WTC11 (cell line): ENCODE measurements at places on chromosomes 2 and 18.

GRCh38 chr2:50613161-50613560 is 418.8 kb downstream of the NRXN1 start:
- DNase-seq, result no peak

DNA sequence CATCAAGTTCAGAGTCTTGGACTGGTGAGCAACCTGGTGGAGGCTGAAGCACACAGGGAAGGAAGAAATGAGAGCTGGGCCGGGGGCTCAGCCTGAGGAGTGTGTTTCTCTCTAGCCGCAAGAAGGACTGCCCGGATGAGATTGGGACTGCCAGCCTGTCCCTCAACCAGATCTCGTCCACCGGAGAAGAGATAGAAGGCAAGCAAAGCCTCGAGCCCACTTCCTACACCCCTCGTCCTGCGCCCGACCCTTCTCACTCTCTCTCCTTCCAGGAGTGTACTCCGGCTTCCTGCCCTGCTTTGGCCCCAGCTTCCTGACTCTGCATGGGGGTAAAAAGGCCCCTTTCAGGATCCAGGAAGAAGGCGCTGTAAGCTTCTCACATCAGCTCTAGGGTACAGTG is 26.2 kb downstream of the FER1L5 start:
- no peak for DNase-seq

- DNase-seq, result no peak
These were observed 153.7 kb upstream of the KCTD1 start for GRCh38 chr18:26702086-26702485.

GRCh38 chr2:154844513-154844912 is 146.0 kb downstream of the KCNJ3 start:
- DNase-seq, result no peak

DNA sequence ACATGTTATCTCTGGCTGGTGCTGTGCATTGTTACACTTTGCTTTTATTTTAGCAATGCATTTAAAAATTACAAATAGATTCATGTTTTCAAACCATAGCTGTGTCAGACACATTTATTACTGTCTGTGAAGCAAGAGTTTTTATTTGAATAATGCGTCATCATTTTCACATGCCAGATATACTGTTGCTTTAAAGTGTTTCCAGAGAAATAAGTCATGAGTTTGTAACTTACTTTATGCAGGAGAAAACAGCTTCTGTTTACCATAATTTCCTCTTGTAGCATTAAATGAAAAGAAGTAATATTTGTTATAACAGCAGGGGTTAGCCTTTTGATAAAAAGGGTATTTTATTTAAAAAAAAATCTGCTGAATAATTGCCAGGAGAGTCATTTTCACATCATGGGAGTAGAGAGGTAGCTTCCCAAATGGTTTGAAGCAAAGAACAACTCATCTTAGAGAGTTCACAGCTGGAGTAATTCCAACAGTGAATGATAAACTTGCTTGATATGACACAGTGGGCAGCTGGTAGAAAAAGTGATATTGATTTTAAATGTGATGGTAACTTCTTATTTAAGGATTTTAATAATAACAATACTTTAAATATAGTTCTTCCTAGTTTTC is 1274.5 kb upstream of the CRIM1 start:
- no peak for DNase-seq

GRCh38 chr2:104834431-104835153 is 19.3 kb upstream of the POU3F3 start:
- DNase-seq, result no peak

DNA sequence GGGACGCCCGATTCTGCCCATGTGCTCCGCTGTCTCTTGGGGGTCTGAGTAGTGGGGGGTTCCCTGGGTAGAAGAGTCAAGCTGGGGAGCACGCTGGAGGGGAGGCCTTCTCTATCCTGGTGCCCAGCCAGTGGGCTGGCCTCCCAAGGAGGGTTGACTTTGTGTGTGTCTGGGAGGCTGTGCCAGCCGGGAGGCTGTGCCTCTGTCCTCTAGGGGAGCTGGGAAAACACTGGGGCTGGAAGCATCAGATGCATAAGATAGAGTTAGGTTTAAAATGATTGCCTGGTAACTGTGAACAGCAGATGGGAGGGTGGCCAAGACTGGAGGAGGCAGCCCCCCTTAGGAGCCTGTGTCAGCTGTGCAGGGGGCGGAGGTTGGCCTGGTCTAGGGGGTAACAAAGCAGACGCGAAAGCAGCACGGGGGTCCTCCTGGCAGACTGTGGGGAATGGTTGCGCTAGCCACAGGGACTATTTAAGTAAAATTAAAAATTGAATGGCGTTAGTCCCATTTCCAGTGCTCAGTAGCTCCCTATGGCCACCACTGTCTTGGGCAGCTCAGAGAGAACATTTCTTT is 1.3 kb downstream of the ING5 start:
- no peak for DNase-seq

GRCh38 chr18:57095884-57096283 is 51.0 kb upstream of the BOD1L2 start:
- DNase-seq, result no peak

- no peak for DNase-seq
These were observed 61.7 kb downstream of the STRADB start for GRCh38 chr2:201513271-201513670.
